ENCODE measurements at places on chromosomes 12 and 14. TPM values are rescaled to one million over a fixed set of nuclear protein-coding genes. Genes with fewer than 3 reads are reported as not detected.

GRCh38 chr12:10147714-10148403 is 17.9 kb upstream of the CLEC7A start:
- DNase-seq: no peak

- DNase-seq: no peak
Measured at GRCh38 chr12:121504505-121504904, 76.3 kb downstream of the KDM2B start.

GRCh38 chr12:47223031-47223847 is 143.5 kb upstream of the AMIGO2 start:
- no peak for DNase-seq

GRCh38 chr14:84225268-84225667 is 1304.7 kb upstream of the FLRT2 start:
- no peak for DNase-seq

Gene SRP54
- 73.6 TPM for total RNA-seq

DNA sequence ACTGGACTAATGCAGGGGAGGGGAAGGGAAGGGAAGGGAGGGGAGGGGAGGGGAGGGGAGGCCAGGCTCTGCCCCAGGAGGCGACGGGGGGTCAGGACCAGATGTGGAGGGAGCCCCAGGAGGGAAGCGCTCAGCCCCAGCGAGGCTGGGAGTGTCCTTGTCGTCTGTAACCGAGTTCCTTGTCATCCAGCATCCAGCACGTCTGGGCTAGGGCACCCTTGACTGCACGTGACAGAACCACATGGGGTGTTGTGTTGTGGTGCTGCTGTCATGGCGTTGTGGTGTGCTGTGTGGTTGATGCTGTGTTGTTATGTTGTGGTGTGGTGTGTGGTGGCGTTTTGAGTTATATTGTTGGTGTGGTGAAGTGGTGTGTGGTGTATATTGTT is 28.4 kb upstream of the SFSWAP start:
- peak; percentile 81 for DNase-seq

Measured in activated CD4-positive, alpha-beta T cell treated with anti-CD3 and anti-CD28 coated beads, Interleukin-2, amount 10 ng/mL, durations not matched to agents 24 days and 14 days (primary cell).